ENCODE measurements at places on chromosomes 1 and 21. TPM values are rescaled to one million over a fixed set of nuclear protein-coding genes. Genes with fewer than 3 reads are reported as not detected.

The DNAH14 gene
- polyA plus RNA-seq = 2.1 TPM

The RHBDL2 gene
- polyA plus RNA-seq = 25.1 TPM

The CFAP74 gene
- polyA plus RNA-seq = 0.04 TPM

The SLC1A7 gene
- polyA plus RNA-seq = 0.05 TPM

The PLPPR4 gene
- polyA plus RNA-seq = 0.14 TPM

The CCDC181 gene
- 0.06 TPM for polyA plus RNA-seq

The IBA57 gene
- 3.5 TPM for polyA plus RNA-seq

The SPOCD1 gene
- polyA plus RNA-seq = 0.08 TPM

The FCGR1A gene
- polyA plus RNA-seq = 1.00 TPM

The PCSK9 gene
- polyA plus RNA-seq = 5.3 TPM

Data from esophagus (tissue), 2 donors.